ENCODE measurements at places on chromosomes 12 and 14.

GRCh38 chr12:98332642-98333041 is 182.7 kb upstream of the TMPO start:
- no peak for DNase-seq

- DNase-seq, result no peak
These were observed 30.5 kb upstream of the CCND2 start for GRCh38 chr12:4243091-4243490.

GRCh38 chr12:12440784-12441428 is 84.0 kb downstream of the BORCS5 start:
- DNase-seq, result no peak

GRCh38 chr14:83347874-83348273 is 1814.2 kb upstream of the SEL1L start:
- DNase-seq, result peak; percentile 4

DNA sequence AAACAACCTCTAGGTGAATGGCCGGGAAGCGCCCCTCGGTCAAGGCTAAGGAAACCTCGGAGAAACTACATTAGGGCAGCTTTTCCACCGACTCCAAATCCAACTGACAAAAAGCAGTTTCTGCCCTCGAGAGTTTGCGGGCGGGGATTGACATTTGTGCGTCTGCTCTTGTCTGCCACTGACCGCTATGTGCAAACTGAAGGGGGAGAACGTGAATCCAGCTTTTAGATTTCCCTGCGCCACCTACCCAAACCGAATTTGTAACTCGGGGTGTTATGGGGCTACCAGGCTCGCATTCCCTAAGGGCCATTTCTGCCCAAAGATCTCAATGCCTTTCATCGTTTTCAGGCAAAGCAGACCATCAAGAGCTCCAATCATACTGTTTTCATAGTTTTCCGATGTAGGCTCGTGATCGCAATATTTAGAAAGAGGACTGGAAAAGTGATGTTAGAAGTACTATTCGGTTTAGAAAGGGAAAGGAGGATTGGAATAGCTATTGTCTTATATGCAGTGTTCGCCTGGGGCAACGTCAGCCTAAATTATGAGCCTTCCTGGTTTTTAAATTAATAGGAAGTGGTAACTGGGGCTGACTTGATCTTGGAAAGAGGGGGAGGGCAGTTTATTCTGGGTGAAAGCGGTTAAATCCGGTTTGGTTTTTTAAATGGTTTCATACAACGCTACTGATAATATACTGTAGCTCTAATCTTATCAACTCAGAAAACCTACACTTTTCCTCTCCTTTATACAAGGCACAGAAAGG is 45.4 kb downstream of the BCAT1 start:
- no peak for DNase-seq

DNA sequence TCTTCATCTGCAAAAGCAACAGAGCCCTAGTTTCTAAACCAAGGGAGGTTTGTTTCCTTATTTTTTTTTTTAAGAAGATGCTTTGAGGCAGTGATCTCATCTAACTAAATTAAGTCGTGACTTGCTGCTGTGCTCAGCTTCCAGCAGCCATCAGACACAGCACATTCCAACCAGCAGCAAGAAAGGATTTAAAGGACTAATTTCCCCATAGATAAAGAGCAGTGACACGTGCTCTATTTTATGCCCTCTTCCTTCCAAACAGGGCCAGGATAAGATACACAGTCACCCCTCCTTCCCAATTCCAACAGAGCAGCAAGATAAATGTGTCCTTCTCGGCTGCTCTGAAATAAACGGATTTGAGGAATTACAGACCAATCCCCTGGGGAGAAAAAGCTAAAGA is 81.7 kb downstream of the PRKAB1 start:
- peak; percentile 1 for DNase-seq

GRCh38 chr14:34479694-34480093 is 17.7 kb upstream of the SPTSSA start:
- DNase-seq, result no peak

DNA sequence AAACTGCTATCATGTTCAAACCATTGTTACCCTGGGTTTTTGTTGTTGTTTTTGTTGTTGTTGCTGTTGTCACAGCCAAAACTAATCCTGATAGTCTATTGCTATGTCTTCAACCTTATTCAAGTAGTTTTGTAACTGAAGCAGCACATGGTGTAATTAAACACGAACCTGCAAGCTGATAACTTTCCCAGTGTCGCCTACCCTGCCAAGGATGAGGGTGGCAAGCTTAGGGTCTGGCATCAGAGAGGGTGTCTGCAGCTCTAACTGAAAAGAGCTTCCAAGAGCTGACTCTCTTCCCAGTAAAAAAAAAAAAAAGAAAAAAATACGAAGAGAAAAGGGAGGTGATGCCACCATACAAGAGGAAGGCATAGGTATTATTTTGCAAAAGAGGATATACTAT is 86.3 kb upstream of the BCL2L14 start:
- DNase-seq, result no peak

DNA sequence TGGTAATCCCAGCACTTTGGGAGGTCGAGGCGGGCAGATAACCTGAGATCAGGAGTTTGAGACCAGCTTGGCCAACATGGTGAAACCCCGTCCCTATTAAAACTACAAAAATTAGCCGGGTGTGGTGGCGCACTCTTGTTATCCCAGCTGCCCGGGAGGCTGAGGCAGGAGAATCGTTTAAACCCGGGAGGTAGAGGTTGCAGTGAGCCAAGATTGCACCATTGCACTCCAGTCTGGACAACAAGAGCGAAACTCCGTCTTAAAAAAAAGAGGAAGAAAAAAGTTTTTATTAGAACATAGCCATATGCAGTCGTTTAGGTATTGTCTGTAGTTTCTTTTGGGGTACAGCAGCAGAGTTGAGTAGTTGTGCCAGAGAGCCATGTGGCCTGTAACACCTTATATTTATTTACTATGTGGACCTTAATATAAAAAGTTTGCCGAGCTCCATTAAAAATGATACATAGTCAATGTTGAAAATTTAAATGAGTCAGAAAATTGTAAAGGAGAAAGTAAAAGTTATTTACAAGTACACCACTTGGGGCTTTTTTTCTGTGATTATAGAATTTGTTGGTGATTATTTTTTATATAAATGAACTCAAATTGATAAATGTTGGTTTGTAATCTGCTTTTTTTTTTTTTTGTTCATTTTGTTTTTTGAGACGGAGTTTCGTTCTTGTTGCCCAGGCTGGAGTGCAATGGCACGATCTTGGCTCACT is 2.2 kb downstream of the ADIPOR2 start:
- DNase-seq, result no peak

GRCh38 chr12:132388379-132389015 is 59.1 kb upstream of the GALNT9 start:
- DNase-seq, result no peak

DNA sequence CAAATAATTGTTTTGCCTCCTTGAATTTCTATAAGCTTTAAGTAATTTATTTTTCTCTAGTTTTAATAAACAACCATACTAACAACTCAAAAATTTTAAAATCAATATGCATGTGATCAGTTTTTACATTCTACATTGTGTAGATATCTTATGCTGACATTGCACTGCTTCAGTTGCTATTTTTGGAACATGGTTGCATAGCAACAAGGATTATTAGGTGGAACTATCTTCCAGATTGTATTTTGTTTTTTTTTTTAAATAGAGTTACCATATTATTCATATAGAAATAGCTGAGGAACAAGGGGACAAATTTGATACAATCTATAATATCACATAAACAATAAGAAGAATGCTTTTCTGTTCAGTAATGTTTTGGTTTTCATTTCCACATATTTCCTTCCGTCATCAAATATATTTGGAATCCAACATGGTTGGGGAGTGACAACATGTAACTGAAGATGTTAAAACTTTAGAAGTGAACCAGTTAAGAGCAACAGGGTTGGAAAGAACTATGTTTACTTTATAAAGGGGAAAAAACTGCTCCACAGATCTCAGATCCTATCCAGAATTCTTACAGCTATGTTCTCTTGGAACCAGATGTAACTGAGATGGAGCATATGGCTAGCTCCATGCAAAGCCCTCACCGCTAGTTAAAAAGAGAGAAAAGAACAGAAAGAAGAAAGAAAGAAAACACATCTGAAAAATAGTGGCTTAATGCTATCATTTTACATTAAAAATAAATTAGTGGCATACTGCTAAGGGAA is 235.5 kb downstream of the NELL2 start:
- DNase-seq, result no peak

GRCh38 chr14:105093038-105093430 is 27.8 kb upstream of the GPR132 start:
- no peak for DNase-seq

DNA sequence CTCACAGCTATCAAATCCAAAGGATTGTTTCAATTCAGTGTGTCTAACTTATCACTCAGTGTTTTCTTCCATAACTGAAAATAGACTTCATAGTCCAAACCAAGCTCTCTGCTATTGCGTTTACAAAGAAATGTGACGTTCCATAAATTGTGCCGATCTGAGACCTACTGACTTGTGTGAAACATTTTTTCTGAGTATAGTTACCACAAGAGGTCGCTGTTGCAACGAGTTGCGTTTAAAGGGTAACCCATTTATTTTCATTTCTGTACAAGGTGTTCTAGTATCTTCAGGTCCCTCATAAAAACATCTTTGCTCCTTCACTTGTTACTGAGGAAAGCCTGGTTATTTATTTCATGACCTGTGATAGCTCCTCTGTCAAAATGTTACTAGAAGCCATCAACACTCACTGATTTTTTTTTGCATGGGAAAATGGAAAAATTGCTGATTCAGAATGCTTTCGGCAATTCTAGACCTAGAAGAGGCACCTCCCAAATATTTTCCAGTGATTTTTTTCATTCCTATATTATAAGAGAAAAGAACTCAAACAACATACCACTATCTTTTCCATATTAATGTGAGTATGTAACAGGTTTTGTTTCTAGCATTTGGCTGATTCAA is 60.9 kb upstream of the OR4E1 start:
- peak; percentile 46 for DNase-seq

GRCh38 chr12:2593045-2593444 is 201.7 kb upstream of the FKBP4 start:
- no peak for DNase-seq

DNA sequence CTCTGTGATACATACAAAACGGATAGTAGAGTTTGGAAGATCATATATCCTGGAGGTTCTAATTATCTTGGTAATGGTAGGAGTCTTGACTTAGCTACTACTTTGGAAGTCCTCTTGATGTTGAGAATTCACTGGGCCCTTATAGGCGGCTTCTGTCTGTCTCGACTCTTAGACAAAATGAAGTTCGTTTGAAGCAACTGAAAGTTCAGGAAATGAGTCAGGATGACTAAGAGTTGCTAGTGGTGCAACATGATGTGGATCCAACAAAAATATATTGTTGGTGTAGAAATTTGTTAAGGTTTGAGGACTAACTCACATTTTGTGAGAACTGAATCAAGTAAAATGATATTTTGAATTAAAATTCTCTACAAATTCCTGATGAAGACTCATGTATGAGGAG is 272.7 kb downstream of the AEBP2 start:
- DNase-seq, result peak; percentile 72

DNA sequence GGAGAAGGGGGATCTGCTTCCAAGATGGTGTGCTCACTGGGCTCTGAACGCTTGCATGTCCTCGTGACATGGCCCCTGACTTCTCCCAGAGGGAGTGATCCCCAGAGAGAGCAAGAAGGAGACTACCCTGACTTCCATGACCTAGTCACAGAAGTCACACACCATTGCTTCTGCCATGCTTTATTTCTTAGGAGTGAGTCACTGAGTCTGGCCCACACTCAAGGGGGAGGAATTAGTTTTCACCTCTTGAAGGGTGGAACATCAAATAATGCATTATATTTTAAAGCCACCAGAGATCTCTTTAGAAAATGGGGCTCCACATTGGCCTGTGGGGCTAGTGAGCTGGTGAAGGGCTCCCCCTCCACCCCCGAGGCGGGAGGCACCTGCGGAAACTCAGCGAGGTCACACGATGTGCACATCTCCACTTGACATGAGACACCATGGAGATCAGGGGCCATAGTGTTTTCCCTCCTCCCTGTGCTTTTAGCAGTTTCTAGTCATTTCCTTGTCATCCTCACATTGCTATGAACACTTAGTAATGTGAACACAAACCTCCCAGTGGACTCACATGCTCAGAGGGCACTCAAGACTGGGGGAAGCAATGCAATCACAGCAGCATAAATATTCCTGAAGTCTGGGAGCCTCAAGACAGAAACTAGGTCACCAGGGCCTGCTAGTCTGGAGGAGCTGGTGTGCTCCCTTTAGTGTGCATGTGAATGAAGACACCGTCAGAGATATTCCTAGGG is 87.4 kb upstream of the FZD10 start:
- no peak for DNase-seq

GRCh38 chr14:95313190-95313589 is 6.5 kb downstream of the CLMN start:
- DNase-seq, result no peak

DNA sequence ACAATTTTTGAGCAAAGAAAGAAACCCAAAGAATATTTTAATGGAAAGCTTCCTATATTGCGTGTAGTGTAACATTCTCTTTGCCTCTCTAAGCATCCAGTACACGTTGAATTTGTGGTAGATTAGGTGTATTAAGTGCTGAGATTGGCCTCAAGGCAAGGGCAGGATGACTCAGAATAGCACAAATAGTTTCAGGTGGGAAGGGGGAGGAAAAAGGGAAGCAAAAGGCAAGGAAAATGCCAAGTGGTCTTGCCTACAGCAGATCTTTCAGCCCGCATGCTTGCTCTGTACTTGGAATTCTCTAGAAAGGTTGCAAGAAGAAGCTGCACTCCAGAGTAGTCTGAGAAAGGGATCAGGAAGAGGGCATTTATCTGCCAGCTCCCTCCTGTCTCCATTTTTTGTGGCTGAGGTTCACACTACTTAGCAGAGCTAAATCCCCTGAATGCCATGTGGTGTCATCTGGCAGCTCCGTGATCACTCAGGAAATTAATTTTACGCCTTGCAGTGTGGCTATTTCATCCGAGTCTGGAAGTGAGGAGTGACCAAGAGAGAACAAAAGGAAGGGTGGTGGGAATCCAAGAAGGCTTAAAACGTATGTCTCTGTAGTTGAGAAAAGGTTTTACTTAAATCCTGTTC is 28.5 kb downstream of the CDKN1B start:
- no peak for DNase-seq

DNA sequence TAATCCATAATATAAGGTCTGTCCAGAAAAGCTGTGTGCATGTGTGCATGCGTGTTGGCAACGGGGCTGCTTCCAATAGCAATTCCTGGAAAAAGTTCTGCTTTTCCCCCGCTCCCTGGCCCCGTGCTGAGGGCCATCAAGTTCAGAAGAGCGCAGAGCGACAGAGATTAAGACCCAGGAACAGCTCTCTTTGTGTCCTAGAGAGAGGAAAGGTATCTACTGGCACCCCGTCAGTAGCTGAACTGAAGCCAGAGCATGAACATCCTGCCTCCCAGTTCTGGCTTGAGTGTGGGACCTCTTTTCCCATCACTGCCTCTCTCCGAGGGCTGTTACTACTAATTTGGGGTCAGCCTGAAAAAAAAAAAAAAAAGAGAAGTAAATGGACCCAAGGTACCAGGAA is 15.5 kb downstream of the HDAC7 start:
- no peak for DNase-seq
